ENCODE measurements at places on chromosomes 2 and 18.

DNA sequence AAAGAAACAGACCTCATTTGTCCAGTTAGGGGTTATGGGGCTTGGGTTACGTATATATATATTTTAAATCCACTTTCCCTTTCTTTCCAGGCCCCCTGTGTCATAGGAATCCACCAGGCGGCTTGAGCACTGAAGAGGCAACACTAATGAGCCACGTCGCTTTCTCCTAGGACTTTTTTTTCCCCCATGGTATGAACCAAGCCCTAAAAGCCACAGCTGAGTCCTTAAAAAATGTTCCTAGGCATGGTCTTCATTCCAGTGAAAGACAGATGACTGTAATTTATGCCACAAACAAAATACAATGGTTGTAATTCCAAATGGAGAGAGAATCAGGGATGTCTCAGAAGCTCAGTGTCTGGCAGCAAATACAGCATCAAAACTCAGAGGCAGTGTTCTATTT lies 146.8 kb downstream of the EPHA4 start:
- DNase-seq, result no peak

DNA sequence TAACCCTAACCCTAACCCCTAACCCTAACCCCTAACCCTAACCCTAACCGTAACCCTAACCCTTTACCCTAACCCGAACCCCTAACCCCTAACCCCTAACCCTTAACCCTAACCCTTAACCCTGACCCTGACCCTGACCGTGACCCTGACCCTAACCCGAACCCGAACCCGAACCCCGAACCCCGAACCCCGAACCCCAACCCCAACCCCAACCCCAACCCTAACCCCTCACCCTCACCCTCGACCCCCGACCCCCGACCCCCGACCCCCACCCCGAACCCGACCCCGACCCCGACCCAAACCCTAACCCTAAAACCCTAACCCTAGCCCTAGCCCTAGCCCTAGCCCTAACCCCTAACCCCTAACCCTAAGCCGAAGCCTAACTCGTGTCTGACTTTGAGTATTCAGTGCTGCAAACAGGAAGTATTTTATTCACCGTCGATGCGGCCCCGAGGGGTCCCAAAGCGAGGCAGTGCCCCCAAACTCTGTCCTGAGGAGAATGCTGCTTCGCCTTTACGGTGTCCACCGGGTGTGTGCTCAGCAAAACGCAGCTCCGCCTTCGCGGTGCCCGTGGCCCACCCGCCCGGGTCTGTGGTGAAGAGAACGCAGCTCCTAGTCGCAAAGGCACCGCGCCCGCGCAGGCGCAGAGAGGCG lies 36.0 kb downstream of the FAM110C start:
- DNase-seq, result no peak

- no peak for DNase-seq
These were observed 67.3 kb downstream of the GORASP2 start for GRCh38 chr2:170996316-170996715.

- no peak for DNase-seq
These were observed 25.3 kb downstream of the ITM2C start for GRCh38 chr2:230889911-230890601.

GRCh38 chr18:46320928-46321711 lies 216.9 kb downstream of the HAUS1 start:
- no peak for DNase-seq

DNA sequence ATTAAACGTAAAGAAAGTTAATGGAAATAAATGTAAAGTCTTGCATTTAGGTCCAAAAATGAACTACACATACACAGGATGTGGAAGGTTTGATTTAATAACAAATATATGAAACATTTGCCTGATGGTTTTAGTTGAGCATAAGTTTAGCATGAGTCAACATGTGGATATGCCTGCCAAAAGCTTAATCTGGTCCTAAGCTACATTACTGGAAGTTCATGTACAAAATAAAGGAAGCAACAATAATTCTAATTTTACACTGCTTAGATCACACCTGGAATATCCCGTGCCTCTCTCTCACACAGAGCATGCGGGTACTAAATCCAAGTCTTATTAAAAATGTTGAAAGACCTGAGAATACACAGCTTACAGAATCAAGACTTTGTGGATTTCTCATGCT lies 276.5 kb upstream of the NRP2 start:
- DNase-seq, result no peak

DNA sequence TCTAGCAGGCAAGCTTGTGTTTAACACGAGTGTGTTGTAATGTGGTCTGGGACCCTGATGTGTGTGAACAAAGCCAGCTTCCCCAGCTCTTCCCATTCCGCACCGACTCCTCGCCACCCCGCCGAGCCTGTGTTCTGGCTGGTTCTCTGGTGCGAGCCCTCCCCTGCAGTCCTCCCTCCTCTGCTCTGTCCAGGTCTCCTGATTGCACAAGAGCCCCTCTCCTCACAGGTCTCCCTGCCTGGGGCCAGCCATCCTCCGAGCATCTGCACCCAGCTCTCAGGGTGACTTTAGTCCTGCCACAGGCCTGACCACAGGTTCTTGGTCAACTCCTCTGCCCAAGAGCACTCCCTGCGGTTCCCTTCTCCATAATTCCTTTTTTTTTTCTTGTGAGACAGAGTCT lies 13.2 kb downstream of the SLC66A3 start:
- no peak for DNase-seq
